ENCODE measurements at places on chromosomes 2 and 18. TPM values are rescaled to one million over a fixed set of nuclear protein-coding genes. Genes with fewer than 3 reads are reported as not detected.

- DNase-seq, result no peak
These were observed 4.1 kb downstream of the RNPEPL1 start for GRCh38 chr2:240572141-240573031.

DNA sequence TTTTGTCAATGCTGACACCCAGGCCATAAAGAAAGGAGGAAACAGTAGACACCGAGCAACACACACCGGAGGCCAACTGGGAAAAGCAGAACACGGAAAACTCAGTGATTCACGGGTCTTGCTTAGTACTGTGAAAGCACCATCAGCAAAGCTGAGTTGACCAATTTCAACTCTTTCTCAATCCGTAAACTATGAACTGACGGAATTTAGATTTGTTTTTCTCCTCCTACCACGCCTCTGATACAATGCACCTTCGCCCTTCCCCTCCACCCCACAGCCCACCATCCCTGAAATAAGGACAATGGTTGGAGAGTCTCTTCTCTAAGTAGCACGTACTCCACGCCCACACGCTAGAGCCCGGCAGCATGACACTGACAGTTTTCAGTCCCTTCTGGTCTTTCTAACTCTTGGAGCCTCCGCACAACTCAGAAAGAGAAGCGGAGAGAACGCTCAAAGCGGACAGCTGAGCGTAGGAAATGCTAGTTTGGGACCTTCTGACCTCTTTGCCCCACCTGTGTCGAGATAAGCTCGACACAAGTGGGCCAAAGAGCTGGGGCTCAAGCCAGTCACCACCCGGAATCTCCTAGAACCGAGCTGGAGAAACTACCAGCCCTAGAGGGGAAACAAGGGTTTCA lies 669 bp downstream of the LNPK start:
- DNase-seq, result peak; percentile 92

Gene EN1
- polyA plus RNA-seq, result 10.1 TPM

GRCh38 chr18:40866013-40866645 lies 1088.9 kb upstream of the PIK3C3 start:
- DNase-seq, result no peak

Gene RESP18
- not detected for polyA plus RNA-seq

Gene BOLL
- polyA plus RNA-seq, result 1.2 TPM

- no peak for DNase-seq
These were observed 220.1 kb downstream of the AGPS start for GRCh38 chr2:177612659-177613058.

- DNase-seq, result no peak
These were observed 158.4 kb upstream of the FHL2 start for GRCh38 chr2:105557021-105557920.

GRCh38 chr2:84969511-84970209 lies 1.3 kb upstream of the KCMF1 start:
- DNase-seq, result no peak

Gene NMS
- not detected for polyA plus RNA-seq

Gene UGT1A6
- polyA plus RNA-seq, result not detected

Gene HOXD9
- polyA plus RNA-seq, result 6.6 TPM

GRCh38 chr2:207694811-207695281 lies 16.6 kb upstream of the CCNYL1 start:
- no peak for DNase-seq

GRCh38 chr2:80496775-80497174 lies 192.2 kb upstream of the LRRTM1 start:
- DNase-seq, result no peak

- DNase-seq, result no peak
These were observed 67.5 kb upstream of the TTN start for GRCh38 chr2:178874529-178875240.

Gene CRYBA2
- polyA plus RNA-seq, result not detected

- no peak for DNase-seq
These were observed 142.7 kb upstream of the KLHL14 start for GRCh38 chr18:32915516-32915915.

GRCh38 chr2:25123682-25124081 lies 44.7 kb downstream of the POMC start:
- no peak for DNase-seq

Gene SLC8A1
- polyA plus RNA-seq, result 6.3 TPM

Gene TUBB8B
- not detected for polyA plus RNA-seq

Gene CTNNA2
- 1.4 TPM for polyA plus RNA-seq

- peak; percentile 86 for DNase-seq
These were observed 66.2 kb downstream of the ACVR2A start for GRCh38 chr2:147910990-147911473.

DNA sequence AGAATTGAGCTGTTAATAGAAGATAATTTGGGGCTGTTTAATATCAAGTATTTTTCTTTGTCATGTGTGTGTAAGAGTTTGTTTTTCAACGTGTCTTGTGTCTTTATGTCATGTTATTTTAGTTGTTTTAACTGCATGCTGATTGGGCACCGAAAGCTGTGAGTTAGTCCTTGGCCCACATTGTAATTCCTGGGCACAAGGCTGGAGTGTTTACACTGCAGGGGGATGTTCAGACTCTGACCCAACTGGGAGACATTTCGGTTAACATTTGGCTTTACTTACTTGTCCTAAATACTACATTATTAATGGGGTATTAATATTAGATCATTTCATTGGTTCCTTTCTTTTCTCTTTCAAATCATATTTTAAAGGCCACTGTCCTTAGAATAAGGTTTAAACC lies 381.0 kb downstream of the OSR1 start:
- DNase-seq, result no peak

Gene CPLX4
- not detected for polyA plus RNA-seq

- DNase-seq, result no peak
These were observed 352.6 kb upstream of the POU3F3 start for GRCh38 chr2:104501342-104501741.

GRCh38 chr2:220687231-220687843 lies 884.8 kb downstream of the EPHA4 start:
- peak; percentile 59 for DNase-seq

GRCh38 chr18:22552254-22552653 lies 134.5 kb upstream of the CTAGE1 start:
- DNase-seq, result no peak

DNA sequence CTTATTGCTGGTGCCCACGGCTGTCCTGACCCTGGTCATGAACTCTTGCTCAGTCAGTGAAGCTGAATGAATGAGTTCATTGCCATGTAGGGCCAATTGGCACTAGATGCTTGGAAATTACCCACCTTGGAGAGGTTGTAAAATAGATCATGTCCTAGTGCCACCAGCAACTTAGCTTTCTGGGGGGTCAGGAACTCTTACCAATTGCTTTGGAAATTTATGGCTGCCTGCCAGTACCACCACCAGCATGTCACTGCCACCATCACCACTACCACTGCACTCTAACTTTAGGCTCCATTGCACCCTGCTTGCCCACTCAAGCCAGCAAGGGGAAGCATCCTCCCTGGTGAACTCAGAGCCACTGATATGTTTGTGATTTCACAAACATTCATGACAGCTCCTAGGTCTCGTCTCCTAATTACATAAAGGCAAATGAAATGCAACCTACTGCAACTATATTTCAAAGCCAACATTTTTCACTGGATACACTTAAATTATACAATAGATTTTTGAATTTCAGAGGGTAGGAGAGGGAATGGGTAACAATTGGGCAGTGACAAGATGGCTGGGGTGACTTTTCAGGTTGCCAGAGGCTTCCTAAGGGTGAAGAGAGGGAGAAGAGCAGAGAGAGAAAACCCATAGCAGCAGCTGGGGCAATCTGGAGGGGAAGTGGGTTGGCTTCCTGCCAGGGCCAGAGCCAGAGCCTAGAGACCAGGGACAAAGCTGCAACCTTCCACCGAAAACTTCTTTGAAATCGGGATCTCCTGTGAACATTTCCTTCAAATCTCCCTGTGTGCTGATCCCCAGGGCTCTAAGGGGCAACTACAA lies 3.5 kb upstream of the EMILIN1 start:
- no peak for DNase-seq

DNA sequence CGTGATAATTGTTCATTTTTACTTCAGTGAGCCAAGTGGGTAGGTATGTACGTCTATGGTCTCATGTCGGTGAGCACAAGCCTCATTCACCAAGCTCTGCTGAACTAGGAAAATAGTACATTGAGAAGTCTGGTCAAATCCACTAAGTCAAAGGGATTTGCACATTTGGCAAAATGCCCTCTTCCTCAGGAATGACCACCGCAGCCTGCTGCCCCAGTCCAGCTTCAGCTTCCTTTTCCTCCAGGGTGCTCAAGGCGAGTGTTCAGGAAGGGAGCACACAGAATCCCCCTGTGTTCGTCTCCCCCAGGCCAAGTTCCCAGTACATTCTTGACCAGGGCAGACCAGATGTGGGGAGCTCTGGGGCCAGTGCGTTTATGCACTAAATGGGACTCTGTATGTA lies 23.0 kb downstream of the TCF7L1 start:
- no peak for DNase-seq

DNA sequence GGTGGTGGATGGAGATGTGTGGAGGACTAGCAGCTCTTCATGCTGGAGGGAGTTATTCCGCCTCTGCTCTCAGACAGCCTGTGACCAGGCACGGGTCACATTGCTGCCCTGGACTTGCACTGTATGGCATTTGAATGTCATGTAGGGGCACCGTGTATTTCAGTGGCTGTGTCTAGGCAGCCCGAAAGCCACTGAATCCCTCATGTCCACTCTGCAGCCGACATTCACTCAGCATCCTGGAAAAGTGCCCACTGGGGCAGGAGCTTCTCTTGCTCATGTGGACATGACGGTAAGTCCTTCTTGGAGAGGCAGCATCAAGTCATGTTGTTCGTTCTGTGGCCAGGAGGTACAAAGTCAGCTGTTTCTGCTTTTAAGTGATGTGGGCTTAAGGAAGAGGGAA lies 127.9 kb downstream of the SH3RF3 start:
- DNase-seq, result no peak

- DNase-seq, result no peak
These were observed 2.5 kb upstream of the DHRS9 start for GRCh38 chr2:169066897-169067296.

GRCh38 chr2:42092084-42092996 lies 44.5 kb downstream of the PKDCC start:
- no peak for DNase-seq

GRCh38 chr2:240929364-240930095 lies 23.4 kb downstream of the CROCC2 start:
- no peak for DNase-seq

DNA sequence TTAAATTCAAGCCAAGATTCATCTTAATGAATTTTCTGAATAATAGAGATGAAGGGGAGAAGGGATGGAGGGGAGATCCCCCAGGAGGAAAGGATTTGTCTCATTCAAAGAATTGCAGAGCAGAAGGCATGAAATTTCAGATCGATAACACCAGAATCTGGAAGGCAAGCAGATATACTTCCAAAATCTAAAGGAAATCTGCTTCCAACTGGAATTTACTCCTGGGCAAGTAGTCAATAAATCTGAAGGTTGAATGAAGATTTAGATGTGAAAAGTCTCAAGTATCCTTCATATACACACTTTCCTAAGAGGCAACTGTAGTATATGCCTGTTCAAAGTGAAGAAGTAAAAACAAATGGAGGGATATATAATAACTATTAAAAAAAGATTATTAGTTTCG lies 1190.8 kb upstream of the CELF4 start:
- DNase-seq, result no peak
